ENCODE measurements at places on chromosomes 11 and 22.
A peak's percentile ranks its signal among the peaks of the same experiment; 100 is the strongest.

DNA sequence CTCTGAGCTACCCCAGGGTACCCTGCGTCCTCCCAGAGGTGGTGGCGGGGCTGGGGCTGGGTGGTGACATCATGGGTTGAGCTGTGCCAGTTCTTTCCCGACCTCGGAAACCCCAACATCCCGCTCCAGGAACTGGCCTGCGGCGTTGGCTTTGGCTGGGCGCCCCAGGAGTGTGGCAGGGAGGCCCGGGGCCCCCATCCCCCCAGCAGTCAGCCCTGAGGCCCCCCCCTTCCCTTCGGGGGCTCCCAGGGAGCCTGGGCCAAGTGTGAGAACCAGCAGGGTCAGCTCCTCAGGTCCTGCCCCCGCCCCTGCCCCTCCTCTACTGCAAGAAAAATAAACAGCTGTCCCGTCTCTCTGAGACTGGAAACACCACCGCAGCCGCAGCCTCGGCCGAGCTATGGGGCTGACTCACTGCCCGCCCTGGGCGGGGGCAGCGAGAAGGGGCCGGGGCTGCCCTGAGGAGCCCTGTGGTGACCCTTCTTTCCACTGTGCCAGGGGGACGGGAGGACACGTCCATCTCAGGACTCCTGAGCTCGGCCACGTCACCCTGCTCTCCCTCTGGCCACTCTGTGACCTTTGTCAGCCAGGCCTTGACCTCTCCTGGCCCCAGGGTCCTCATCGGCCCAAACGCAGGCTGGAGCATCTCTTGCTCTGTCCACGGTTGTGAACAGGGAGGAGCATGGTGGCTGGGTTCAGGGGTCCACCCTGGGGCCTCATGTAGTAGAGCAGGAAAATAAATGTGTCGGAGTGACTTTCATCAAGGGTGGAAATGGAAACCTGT, 73.4 kb downstream of the WNT7B start:
- no peak for DNase-seq

DNA sequence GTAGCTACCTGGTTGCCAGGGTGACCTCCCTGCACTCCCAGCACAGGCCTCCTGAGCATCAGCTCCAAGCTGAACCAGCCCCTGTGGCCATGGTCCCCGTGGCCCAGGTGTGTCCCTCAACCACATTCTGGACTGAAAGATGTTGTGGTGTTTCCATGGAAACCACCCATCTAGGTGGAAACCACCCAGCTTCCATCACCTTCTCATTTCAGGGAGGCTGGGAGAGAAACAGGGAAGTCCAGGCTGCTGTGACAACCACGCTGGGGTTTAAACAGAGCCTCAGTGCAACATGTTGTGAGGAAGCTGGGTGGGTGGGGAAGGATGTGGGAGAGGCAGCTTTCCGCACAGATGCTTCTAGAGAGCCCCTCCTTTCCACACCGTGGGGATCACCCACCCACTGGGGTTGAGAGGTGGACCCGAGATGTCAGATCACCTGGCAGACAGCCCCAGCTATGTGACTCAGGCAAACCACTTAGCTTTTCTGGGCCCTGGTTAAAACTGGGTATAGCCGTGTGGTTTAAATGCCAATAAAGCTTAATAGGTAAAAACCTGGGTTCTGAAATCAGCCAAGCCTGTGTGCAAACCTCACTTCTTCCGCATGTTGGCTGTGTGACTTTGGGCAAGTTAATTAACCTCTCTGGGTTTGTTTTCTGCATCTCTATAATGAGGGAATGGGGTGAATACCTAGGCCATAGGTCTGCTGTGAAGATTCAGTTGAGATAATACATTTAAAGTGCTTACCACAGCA, 46.4 kb downstream of the CD82 start:
- DNase-seq: peak; percentile 84

- no peak for DNase-seq
These were observed 77.7 kb downstream of the CABIN1 start for GRCh38 chr22:24088816-24089215.

GRCh38 chr22:19962909-19963806, 21.5 kb upstream of the TXNRD2 start:
- no peak for DNase-seq

- DNase-seq: no peak
These were observed 2.2 kb downstream of the MRTFA start for GRCh38 chr22:40634119-40634903.

- no peak for DNase-seq
These were observed 65.2 kb downstream of the DSCAML1 start for GRCh38 chr11:117731722-117732290.

GRCh38 chr11:45572354-45573123, 92.9 kb downstream of the CHST1 start:
- no peak for DNase-seq

DNA sequence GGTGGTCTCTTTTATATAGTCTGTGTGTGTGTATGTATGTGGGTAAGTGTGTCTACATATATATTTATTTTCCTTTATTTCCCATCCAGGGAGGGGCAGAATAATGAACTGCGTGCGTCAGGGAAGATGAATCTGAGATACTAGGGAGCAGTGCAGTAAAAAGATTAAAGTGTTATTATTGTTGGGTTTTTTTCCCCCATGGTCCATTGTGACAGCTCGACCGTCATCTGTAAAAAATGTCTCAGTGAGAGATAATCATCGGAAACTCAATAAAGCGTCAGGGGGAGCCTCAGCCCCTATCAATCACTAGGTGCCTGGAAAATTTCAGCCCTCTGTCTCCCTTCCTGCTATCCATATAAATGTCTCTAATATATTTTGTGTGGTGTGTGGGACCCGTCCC, 64.6 kb downstream of the CLPB start:
- no peak for DNase-seq

GRCh38 chr22:46043816-46044620, 67.1 kb upstream of the WNT7B start:
- DNase-seq: peak; percentile 16

GRCh38 chr22:21972293-21972779, 10.3 kb downstream of the TOP3B start:
- DNase-seq: peak; percentile 56

GRCh38 chr11:67666676-67667489, 7.5 kb downstream of the ALDH3B2 start:
- DNase-seq: no peak

DNA sequence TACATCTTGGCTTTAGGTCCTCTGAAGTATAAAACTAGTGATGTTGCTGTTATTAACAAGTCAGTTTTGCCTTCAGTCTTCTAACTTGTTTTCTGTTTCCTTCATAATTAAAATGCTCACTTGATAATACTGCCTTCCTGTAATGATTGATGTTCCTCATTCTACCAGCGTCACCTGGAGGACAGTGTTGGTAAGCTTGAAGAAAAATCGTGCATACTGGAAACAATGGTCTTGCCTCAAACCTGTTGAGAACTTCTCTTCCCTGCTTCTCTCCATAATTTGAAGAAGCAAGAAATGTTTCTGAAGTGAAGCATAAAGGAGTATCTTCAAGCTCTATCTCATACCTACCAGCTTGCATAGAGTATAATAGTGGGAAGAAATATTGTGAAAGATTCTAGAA, 3.0 kb downstream of the YWHAH start:
- no peak for DNase-seq

- DNase-seq: no peak
These were observed 75.1 kb downstream of the INSC start for GRCh38 chr11:15189641-15190365.

DNA sequence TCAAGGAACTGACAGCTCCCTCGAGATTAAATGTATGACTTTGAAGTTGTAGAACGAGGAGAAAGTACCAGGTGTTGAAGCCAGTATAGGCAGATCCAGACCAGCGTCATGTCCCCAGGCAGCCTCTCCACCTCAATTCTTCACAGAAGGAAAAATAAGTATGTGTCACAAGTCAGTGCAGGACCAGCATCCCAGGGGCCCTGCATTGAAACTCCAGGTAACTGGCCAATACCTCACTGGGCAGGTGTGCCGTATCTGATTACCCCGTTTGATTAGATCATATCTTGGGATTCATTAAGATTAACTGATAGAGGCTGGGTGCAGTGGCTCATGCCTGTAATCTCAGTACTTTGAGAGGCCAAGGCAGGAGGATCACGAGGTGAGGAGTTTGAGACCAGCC, 466.7 kb upstream of the B3GAT1 start:
- DNase-seq: no peak

GRCh38 chr22:46052331-46052771, 75.4 kb upstream of the WNT7B start:
- no peak for DNase-seq

DNA sequence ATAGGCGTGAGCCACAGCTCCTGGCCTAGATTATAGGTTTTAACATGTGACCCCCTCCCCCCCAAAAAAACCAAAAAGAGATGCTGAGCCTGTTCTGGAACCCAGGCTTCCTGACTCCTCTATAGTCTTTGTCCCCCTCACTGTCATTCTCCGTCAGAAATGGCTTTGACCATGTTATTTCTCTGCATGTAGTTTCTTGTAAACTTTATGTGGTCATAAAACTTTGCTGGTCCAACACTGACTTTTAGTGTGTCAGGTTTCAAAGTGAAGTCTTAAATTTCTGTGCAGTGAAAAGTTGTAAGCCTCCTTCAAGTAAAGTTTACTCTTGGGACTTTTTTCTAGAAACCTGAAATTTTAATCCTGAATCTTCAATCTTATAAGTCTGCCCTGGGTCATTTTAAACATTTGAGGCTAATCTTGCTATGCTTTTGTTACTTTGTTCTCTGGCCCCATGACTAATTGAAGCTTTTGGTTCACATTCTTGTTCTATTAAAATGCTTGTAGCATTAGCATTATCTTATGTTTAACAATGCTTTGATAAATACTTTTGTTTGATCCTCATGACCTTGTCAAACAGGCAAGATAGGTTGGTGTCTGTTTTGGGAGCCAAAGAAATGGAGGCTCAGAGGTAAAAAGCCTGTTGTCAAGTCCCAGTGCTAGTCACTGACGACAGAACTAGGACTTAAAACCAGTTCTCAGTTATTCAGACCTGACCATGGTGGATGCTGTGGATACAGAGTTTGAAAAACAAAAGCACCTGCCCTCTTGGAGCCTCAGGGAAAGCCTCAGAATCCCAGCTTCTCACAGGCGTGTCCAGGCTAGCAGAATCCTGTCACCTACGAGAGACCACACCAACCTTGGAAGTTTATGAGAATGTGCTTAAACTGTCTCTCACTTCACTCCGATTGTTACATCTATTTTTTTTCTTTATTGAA, 87.7 kb upstream of the HORMAD2 start:
- no peak for DNase-seq
